ENCODE measurements at places on chromosomes 3 and 15. TPM values are rescaled to one million over a fixed set of nuclear protein-coding genes. Genes with fewer than 3 reads are reported as not detected.

FILIP1L gene
- 74.0 TPM for total RNA-seq

GRCh38 chr15:31263751-31264558, 62.7 kb upstream of the KLF13 start:
- peak; percentile 78 for DNase-seq

DNA sequence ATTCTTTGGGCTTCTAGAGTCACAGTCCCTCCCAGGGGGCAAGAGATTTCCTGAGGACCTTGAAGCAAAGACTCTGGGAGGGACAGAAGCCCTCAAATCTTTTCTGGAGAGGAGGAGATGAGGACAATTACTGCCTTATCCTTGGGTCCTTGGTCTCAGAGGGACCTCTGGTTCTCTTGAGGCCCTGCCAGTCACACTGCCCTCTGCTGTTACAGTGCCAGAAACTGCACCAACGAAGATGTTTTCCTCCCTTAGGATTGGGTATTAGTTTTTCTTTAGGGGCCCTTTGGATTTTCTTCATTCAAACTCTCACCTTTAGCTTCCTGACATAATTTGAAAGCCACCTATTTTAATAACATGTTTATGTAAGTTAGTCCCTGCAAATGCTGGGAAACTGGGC, 58.2 kb upstream of the SCN5A start:
- no peak for DNase-seq

DNA sequence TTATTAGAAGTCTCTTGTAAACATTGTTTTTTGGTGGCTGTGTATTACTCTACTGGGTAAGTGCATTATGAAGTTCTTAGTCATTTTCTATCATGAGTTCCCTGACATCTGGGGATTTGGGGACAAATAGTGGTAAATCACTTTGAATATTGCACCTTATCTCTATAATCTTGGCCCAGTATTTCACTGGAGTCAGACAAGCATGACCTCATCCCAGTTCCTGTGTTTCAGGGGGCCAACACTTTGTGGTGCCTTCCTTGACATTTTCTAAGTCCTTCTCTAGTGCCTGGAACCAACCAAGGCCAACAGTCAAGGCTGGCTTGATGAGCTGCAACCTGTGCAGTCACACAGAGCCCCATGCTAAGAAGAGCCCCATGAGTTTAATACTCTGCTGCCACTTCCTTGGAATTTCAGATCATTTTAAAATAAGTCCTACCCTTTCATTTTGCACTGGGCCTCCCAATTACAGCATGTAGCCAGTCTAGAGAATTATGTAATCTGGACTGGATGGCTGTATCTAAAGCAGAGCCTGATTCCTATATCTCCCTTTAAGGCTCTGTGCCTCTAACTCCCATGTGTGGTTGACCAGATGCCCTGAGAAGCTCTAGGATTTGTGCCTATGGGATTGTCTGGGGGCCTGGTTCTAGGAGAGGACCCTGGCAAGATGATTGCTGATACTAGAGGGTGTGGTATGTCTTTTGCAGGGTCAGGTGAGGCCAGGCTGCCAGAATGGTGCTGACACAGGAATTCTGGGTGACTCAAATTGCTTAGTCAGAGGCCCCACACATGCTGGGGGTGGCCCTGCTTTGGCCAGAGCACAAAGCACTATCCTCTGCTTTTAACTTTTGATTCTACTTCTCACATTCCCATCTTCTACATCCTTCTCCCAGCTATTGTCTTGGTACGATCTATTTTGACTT, 319.6 kb upstream of the TBC1D5 start:
- no peak for DNase-seq
